ENCODE measurements at places on chromosomes 3 and 15.

DNA sequence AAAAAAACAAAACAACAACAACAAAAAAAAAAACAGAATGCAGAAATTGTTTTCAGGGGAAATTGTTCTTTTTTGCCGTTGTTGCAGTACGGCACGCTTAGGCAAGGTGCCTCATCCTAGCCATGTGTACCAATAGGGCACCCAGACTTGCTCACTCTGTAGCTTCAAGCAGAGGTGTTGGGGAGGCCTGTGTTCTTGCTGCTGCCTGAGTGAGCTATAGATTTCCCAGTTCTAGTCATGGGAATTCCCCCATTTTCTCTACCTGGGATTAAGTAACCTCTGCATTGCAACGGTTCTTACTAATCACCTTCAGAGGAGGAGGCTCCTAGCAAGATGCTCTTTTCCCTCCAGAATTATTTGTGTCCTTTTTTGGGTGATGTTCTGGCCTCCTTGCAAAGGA lies 12.9 kb upstream of the PARL start:
- no peak for DNase-seq

- no peak for DNase-seq
These were observed 82.5 kb downstream of the SPRED1 start for GRCh38 chr15:38335116-38335515.

DNA sequence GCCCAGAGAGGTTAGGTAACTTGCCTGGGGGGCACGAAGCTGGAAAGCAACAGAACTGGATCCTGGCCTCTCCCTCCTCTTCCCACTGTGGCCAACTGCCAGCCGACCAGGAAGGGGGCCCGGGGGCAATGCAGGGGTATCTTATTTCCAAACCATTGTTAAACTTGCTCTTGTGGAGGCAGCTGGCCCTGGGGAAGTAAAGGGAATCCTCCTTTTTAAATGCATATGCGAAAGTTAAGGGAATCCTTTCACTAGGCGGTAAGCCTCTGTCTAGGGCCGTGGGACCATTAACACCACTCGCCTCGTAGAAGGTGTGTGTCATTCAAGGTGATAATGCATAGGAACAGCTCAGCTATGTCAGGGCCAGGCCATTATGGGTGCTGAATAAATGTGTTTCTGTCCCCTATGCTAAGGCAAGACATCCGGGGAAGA lies 68.6 kb downstream of the ST6GAL1 start:
- no peak for DNase-seq

- DNase-seq = no peak
These were observed 34.9 kb downstream of the PRKCD start for GRCh38 chr3:53195602-53196574.

- DNase-seq = no peak
These were observed 9.9 kb upstream of the RBSN start for GRCh38 chr3:15108869-15109268.

DNA sequence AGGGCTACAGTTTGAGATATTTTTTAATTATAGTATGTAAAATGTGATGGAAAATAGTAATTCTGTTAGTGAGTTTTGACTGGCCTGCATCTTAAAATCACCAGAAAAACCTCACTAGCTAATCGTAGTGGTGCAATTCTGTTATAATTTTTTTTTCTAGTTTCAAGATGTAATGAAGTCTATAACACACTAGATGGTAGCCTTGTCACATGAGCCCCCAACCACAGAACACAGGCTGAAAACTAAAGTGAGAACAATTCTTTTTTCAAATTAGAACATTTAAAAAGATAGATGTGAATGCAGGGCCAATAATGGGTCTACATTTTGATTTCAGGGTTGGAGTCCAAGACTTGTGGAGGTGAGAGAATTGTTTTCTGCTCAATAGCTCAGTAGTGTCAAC lies 83.3 kb upstream of the KCNH8 start:
- no peak for DNase-seq

- DNase-seq = no peak
These were observed 165.8 kb upstream of the SLC24A5 start for GRCh38 chr15:47955021-47955420.

DNA sequence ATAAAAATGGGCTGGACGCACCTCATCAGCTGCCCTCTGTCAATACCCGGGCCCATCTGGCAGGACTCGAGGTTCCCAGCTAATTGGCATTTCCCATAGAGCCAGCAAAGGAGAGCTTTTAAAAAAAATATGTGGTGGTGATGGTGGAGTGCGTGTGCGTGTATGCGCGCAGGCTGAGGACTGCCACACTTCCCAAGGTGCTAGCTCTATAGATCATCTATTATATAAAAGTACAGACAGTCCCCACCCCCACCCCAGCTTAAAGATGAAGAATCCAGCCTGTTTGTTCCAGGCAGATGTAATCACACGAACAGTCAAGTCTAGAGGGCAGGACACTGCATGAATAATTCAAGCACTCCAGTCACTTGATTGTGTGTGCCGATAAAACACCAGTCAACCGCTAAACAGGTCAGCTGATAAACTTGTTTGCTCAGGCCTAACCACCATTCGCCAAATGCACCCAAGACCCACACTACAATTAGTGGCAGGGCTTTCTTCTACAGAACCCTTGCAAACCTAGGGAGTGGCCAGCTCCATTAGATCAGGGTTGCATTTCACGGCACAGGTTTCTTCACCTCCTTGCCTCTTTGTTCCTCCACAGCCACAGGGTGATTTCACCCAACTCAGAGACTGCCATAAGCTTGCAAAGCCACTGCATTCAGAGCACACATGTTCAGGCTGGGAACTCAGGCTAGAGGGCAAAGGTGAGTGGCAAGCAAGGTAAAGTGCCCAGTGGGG lies 5.8 kb downstream of the TLE3 start:
- no peak for DNase-seq

- DNase-seq = no peak
These were observed 157.7 kb upstream of the PROK2 start for GRCh38 chr3:71942432-71943187.

GRCh38 chr3:52240059-52240885 lies 1.3 kb upstream of the TWF2 start:
- DNase-seq = peak; percentile 82

- peak; percentile 65 for DNase-seq
These were observed 35.8 kb upstream of the THSD4 start for GRCh38 chr15:71079208-71080044.

DNA sequence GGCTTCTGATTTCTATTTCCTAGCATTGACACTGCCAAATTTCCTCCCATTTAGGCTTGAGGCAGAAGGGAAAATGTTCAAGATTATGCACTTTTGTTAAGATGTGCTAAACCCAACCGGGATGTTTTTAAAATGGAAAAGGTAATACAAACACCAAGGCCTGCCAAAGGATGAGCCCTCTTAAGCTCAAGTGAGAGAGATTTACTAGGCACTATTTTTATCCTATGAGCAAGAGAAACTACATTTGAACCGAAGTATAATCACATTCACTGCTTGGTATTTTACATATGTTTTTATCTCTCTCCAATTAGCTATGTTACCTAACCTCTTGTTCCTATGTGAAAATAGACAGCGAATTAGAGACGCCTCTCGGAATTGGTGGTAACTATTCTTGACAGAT lies 295.8 kb downstream of the GABRB3 start:
- no peak for DNase-seq

DNA sequence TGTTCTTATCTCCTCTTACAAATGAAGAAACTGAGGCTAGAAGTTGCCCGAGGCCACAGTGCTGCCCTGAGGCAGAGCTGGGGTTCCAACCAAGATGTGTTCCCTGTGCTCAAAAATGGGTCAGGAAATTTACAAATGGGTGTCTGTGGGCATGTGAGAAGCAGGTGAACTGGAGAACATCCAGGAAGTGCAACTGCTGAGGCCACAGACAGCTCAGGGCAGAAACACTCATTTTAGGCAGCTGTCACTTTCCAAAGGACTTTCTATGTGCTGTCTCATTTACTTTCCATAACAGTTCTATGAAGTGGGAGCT lies 47.2 kb upstream of the ATP2B2 start:
- no peak for DNase-seq

DNA sequence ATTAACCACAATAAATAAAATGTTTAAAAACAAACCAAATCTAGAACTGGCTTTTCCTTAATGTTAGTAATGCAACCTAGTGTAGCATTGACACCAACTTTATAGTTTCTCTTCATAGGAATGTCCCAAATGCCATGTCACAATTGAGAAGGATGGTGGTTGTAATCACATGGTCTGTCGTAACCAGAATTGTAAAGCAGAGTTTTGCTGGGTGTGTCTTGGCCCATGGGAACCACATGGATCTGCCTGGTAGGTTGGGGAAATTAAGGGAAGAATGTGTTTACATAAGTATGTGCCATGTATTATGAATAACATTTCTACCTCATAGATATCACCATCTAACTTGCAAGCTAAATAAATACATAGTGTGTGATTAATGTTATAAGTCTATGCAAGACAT lies 84.4 kb upstream of the GOLGA6B start:
- no peak for DNase-seq

- DNase-seq = no peak
These were observed 13.9 kb downstream of the DNAJB8 start for GRCh38 chr3:128452678-128453275.

DNA sequence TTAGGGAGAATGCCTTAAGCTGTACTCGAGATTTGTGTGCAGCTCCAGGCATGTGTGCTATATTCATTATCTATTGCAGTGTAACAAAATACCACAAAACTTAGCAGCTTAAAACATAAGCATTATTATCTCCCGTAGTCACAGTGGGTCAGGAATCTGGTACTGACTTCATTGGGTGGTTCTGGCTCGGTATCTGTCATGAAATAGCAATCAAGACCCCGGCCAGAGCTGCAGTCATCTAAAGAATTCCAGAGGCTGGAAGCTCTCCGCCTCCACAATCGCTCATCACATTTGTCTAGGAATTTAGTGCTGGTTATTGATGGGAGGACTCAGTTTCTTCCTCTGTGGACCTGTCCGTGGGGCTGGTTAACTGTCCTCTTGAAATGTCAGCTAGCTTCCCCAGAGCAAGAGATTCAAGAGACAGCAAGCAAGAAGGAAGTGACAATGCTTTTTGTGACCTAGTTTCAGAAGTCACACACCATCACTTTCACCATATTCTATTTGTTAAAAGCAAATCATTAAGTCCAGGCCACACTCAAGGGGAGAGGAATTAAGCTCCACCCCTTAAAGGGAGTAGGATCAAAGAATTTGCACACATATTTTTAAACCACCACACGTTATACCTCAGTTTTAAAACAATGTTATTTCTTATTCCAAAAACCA lies 76.1 kb downstream of the TOP2B start:
- no peak for DNase-seq

- DNase-seq = peak; percentile 67
These were observed 19.8 kb upstream of the NUDT16 start for GRCh38 chr3:131361464-131362421.

DNA sequence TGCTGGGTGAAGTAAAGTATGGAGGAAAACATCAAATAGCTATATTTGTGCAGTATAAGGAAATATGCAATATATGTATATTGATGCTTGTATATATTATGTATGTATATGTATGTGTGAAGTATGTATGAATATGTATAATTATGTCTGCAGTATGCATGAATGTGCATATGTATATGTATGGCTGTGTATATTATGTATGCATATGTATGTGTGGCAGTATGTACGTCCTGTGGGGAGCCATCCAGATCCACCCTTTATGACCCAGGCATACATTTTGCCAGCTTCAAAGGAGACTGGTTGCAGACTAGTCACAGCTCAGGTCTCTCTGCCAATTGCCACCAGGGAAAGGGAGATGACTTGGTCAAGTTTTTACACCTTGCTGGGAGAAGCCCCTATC lies 24.1 kb downstream of the CCDC54 start:
- DNase-seq = no peak

DNA sequence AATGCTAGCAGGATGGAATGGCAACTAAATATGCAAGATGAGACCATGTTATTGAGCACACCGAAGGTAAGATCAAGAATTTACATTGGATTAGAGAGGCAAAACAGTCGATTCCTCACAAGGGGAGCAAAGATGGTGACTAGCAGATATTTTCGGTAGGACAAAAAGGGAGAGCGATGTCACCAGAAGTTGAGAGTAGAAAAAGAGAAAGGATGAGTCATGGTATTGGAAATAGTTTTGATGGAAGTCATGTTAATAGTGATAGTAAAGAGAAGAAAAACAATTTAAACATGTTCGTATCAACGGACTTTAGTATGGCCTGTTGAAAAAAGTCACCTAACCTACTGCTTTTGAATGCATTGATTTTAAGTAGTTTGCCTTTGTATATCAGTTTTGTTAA lies 55.0 kb downstream of the UBE2E2 start:
- no peak for DNase-seq

- DNase-seq = no peak
These were observed 32.5 kb downstream of the ARHGEF3 start for GRCh38 chr3:56769116-56769707.

DNA sequence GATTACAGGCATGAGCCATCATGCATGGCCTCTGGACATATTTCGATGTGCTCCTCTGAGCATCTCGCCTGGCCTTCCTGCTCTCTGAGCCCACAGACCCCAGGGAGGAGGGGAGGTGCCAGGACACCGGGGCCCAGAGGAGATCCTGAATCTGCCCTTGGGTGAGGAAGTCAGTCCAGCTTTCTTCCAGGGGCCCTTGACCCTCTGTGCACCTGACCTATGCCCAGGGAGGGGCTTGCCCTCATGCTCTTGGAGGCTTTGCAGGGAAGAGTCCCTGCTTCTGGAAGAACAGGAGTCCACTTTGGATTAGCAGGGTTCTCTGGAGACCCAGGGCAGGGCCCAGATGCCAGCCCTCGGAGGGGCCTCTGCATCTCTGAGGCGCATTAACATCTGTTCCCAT lies 1.4 kb downstream of the ACSBG1 start:
- DNase-seq = no peak

DNA sequence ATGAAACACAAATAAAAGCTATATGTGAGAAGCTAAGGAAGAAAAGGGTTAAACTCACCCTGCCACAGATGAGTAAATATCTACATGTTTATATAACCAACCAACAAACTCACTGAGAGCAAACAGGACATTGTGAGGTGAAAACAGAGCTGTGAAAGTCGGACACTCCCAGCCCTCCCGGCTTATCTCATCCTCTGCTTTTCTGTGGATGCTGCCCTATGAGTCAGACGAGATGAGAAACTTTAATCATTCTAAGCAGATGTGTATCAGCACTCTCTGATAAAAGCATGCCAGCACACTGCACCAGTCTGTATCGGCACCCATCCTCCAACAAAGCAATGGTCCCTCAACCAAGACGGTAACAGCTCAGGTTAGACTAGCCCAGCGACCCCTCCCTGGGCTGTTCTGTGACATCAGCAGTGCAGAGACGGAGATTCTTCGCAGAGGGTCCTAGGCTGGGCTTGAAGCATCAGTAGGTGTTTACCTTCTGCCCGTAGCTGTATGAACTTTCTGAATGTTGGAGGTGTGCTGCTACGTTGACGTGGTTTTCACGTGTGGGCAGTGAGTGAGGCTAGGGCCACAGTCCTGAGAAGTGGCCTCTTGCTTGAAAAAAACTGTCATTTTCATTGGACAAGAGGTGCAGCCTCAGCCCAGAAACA lies 119.8 kb upstream of the ALDH1A3 start:
- no peak for DNase-seq

DNA sequence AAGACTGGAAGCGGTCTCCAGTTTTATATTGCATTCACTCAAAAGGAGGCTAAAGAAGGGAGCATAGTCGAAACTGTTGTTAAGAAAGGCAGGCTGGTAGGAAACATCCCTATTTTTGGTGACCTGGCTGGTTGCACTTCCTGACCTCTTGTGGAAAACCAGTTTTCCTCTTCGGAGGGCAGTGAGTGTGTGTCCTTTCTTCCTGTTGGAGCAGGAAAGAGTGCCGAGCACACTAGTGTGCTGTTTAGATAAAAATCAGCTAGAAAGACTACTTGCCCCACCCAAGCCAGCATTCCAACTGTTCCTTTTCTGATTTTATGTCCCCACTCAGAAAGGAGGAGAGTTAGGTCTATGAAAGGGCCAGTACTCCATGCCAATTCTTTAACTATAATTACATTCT lies 65.1 kb upstream of the CCR4 start:
- no peak for DNase-seq
